HEK293T (cell line): ENCODE measurements at places on chromosomes 5 and 9.

DNA sequence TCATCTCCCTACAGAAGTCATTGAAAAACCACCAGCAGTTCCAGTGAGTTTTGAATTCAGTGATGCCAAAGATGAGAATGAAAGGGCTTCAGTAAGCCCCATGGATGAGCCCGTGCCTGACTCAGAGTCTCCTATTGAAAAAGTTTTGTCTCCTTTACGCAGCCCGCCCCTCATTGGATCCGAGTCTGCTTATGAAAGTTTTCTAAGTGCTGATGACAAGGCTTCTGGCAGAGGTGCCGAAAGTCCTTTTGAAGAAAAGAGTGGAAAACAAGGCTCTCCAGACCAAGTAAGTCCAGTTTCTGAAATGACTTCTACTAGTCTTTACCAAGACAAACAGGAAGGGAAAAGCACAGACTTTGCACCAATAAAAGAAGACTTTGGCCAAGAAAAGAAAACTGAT lies 90.1 kb downstream of the MAP1B start:
- DNase-seq, result no peak

DNA sequence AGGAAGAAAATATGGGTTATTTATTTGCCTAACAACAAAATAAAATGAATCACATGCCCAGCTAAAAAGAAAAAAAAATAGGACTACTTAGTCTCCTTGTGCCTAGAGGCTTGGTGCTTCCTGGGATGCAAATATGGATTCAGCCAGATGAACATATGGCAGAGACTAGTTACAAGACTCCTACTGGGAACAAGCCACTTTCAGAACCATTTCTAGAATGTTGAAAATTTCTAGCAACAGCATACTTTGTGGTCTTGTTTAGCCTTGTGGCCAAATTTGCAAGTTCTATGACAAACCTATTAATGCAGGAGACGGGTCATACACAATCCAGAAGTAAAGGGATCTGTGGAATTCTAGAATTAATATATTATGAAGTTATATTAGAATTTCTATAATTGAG lies 198.7 kb downstream of the CHSY3 start:
- DNase-seq, result no peak

DNA sequence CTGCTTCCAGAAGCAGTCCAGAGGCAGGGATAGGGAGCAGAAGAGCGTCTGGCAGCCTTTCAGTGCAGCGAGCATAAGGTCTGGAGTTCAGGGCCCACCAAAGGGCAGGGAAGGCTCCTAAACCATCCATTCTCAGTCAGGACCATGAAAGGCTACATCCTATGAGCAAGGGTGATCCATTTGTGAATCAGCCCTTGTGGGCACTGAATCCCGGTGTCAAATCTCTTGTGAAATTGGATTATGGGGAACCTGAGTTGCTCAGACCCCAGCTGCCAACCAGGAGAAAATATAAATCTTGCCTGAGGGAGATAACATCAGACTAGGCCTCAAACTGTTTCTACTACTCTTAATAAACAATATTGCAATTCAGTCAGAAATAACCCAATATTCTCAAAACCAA lies 204.4 kb downstream of the SYK start:
- no peak for DNase-seq

DNA sequence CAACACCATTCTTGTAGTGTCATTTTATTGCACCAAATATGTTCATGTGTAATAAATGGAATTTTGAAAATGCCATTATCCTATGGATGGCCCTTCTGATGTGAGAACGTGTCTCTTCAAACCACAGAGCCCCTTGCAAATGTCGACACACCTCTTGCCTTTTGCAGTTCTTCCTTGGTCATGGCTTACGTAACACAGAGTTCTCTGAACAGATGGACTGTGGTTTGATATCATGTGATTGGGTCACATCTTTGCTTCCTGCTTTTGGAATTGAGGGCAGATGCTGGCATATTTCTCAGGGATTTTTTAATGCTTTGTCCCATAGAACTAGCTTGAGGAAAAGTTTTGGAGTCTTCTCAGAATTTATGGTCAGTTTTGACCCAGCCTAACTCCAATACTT lies 4.6 kb downstream of the TGFBR1 start:
- DNase-seq, result no peak

GRCh38 chr5:180640611-180640860 lies 8.9 kb downstream of the FLT4 start:
- no peak for DNase-seq

- DNase-seq, result peak; percentile 82
Observed at GRCh38 chr9:131096269-131097125, at the start of gene AIF1L. Gene AIF1L, plus strand, starts transcription at chr9:131096531. Its CDS starts 99 bp downstream, at chr9:131096630.

GRCh38 chr9:21060919-21061561 lies 16.7 kb downstream of the IFNB1 start:
- DNase-seq, result no peak

DNA sequence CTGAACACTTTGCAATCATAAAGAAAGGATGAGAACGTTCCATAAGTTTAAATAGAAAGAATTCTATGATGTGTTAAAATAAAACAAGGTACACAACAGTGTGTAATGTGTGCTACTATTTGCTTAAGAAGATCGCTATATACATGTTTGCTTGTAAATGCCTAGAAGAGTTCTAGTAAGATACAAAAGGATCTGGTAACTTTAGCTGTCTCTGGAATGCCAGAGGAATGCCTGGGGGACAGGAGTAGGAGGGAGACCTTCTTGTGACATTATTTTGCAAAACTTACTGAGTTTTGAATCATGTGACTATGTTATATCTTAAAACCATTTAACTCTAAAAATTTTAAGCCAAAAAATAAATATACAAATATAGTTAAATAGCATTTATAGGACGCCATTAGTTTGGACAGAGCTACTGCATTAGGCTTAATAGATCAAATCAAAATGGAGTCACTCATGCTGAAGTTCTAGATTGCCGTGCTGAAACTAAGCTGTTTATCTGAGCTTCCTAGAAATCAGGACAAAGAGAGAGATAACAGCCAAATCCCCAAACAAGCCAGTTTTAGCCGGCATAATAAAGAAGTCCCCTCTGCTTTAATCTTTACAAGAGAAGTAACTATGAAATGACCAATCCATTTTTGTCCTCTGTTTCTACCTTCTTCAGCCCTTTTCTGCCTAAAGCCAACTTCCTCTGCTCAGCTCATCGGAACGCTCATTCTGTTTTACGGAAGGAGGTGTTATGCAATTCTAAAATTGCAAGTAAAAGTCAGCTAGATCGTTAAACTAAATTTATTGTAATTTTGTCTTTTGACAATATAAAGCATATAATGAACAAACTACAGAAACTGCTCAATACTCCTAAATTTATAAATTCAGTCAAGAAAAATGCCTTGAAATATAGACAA lies 44.8 kb downstream of the LIX1 start:
- DNase-seq, result no peak

GRCh38 chr5:102818345-102818744 lies 63.2 kb downstream of the PAM start:
- DNase-seq, result no peak

DNA sequence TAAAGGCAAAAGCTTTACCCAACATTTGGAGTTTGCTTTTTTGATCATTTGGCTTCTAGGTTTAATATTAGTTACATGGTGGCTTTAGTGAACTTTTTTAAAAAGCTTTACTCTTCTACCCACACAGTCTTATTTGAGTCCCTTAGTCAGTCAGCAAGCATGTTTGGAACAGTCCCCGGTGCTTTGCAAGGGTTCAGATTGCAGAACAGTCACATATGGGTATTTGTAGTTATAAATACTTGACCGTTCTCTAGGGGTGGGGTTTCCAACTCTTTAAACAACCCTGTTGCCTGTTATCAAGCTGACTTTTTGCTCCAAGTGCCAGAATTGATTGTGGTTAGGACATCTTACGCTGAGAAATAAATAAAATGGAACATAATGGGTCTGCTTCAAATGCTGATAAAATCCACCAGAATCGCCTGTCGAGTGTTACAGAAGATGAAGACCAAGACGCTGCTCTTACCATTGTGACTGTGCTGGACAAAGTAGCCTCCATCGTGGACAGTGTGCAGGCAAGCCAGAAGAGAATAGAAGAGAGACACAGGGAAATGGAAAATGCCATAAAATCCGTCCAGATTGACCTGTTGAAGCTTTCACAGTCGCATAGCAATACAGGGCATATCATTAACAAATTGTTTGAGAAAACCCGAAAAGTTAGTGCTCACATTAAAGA lies at the start of gene CAVIN4:
TSS of gene CAVIN4 (plus strand) at position 304 of the 673 bp plus-strand sequence. CDS start at position 369, 65 bp downstream.
- no peak for DNase-seq

DNA sequence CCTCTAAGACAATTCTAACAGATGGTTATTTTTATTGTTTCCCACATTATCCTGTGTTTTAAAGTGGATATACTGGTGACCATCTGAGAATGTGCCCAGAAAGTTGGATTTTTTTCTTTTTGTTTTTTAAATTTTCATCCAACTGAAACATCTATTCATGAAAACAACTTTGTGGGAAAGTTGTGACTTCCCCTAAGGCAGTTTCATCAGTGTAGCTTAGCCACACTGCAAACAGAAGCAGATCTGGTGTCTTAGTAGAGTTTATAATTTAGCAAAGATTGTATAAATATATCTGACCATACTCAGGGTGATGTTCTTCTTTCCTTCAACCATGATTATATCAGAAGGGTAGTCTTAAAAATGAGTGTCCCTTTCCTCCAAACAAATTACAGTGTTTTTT lies 1241.3 kb downstream of the MAT2B start:
- DNase-seq, result no peak

- no peak for DNase-seq
Observed at GRCh38 chr9:107942856-107943255, 453.3 kb upstream of the KLF4 start.

GRCh38 chr5:85500869-85501268 lies 1116.2 kb upstream of the EDIL3 start:
- no peak for DNase-seq

GRCh38 chr9:98823666-98824334 lies 16.3 kb downstream of the GALNT12 start:
- no peak for DNase-seq

- no peak for DNase-seq
Observed at GRCh38 chr5:78699552-78700153, 51.1 kb upstream of the LHFPL2 start.

DNA sequence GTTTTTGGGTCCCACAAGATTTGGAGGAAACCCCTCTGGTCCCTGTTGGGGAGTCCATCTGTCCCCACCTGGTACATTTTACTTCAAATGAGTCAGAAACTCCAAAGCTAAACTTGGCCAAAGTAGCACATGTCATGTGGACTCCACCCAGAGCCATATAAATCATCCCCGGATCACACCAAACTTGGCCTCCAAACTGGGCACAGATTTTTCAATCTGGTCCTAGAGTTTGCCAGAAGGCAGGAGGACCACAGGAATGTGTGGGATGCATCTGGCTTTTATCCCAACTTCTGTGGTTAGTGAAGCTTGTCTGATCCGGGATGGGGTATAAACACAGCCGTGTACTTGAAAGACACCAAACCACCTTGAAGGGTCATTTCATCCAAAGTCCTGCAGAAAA lies 66.3 kb downstream of the MAT2B start:
- DNase-seq, result no peak

DNA sequence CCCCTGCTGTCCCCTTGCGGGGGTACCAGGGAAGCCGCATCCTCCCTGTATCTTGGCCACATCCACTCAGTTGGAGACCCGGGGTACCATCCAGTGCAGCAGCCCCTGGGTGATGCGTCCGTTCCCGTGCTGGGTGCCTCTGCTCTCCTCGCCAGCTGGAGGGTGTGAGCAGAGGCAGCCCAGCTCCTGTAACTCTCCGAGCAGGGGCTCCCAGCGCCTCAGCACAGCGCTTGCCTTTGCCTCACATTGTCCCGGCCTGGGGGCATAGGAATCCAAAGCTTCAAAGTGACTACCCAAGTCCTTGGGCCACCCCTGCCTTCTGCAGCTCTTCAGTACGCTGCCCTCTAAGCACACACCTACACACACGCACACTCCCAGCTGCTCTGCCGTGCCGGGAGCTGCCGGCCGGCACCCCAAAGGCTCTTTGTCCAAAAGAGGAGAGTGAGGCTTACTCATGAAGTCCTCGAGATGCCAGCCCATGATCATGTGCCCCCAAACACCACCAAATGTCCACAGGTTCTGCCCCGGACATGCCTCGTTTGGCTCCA lies 733 bp downstream of the ANGPTL2 start:
- no peak for DNase-seq

DNA sequence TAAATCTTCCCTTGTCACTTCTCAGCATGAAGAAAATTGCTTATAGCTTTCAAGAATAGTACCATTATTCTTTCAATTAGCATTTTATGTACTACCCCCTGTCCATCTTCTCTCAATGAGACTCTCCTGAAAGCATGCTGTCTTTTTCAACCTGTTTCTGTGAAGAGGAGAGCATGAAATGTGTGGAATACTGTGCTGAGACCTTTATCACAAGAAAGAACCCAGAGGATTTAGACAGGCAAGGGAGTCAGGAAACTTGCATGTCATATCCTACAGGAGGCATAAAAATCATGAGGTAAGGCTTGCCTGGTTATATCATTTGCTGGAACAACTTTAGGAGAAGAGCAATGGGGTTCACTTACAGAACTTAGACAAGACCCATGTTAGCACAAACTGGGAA lies 56.7 kb upstream of the LPAR1 start:
- no peak for DNase-seq

- DNase-seq, result no peak
Observed at GRCh38 chr5:111672099-111672498, 84.9 kb downstream of the NREP start.

DNA sequence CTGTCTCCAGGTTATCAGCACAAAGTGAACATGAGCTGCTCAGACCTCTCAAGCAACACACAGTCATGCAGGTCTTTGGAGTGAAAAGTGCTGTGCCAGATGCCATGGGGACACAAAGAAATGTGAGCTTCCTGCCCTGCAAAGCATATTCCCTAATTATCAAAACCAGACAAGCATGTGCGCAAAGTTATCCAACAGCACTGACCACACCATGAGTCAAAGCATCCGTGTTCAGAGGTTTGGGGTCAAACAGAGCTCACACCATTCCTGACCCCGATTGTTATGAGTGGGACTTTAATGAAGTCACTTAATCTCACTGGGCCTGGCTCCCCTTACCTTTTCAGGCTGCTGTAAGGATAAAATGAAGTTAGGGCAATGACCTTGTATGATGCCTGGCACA lies 138.5 kb downstream of the SLIT3 start:
- DNase-seq, result no peak

DNA sequence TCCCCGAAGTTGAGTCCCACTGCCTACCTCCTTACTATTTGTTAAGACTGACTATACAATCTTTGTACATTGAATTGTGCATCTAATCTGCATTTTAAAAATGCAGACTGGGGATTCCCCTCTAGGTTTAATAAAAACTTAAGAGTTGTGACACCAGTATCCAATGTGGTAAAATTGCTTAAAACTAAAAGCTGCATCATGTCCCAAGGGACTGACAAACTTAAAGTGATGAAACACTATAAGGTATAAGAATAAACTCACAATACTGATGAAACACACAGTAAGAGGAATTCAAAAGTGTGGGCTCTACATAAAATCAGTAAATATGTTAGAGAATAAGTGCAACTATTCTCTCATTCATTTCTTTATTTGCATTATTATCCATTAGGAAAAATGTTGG lies 1905.1 kb downstream of the MAT2B start:
- DNase-seq, result no peak

GRCh38 chr9:127642082-127642740 lies 30.1 kb downstream of the STXBP1 start:
- no peak for DNase-seq

- DNase-seq, result no peak
Observed at GRCh38 chr9:3479514-3480352, 46.1 kb downstream of the RFX3 start.
